Omental fat pad (tissue), 4 donors: ENCODE measurements at places on chromosomes 12 and 14.

DNA sequence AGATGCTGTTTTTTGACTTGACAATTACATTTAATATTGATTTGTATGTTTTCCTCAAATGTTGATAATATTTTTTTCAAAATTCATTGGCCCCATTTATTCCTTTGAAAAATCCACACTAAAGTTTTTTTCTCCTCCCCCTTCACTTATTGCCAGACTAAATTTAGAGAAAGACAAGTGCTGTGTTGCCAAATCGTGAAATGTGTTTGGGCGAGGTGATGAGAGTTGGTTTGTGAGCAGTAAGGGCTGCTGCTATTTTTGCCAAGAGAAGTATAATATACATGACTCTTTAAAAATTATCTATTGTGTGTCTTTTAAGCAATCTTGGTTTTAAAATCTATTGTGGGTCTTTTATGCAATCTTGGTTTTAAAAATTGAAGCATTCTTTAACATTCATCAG is 188.9 kb downstream of the PPFIA2 start:
- DNase-seq, result no peak

GRCh38 chr14:100306998-100307765 is 938 bp upstream of the SLC25A29 start:
- no peak for DNase-seq

- no peak for DNase-seq
These were observed 99.1 kb downstream of the FIGNL2 start for GRCh38 chr12:51749206-51749985.

GRCh38 chr12:109016978-109017377 is 3.9 kb downstream of the SVOP start:
- DNase-seq, result no peak

DNA sequence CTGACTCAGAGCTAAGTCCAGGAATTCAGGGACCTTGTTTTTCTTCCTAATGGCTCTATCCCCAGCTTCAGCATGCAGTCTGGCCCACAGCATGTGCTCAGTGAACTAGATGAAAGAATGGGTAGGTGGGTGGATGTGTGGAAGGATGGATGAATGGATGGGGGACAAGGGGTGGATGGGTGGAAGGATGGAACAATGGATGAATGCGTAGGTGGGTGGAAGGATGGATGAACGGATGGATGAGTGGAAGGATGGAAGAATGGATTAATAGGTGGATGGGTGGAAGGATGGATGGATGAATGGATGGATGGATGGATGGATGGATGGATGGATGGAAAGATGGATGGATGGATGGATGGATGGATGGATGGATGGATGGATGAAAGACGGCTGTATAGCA is 79.7 kb upstream of the SFSWAP start:
- no peak for DNase-seq

- no peak for DNase-seq
These were observed 341.1 kb downstream of the BTG1 start for GRCh38 chr12:91804533-91804932.

GRCh38 chr12:92226071-92226661 is 80.5 kb upstream of the BTG1 start:
- DNase-seq, result no peak
